ENCODE measurements at places on chromosomes 7 and 10.
A peak's percentile ranks its signal among the peaks of the same experiment; 100 is the strongest.

DNA sequence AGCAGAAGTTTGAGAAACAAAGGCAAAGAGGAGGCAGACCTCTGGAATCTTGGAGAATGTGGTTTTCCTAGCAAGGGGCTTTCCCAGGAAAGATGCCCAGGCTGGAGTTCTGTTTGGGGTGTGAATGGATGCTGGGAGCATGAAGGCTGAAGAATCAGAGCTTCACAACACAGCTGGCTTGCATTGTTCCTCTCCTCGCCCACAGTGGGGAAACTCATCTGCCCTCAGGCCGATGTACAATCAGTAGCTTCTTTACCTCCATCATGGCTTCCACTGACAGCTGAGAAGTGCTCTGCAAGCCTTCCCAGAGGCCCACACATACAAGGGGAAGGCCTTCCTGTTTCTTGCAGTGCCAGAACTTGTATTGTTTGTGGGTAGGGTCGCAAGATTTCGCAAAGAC lies 90.8 kb upstream of the HECTD2 start:
- DNase-seq: no peak

DNA sequence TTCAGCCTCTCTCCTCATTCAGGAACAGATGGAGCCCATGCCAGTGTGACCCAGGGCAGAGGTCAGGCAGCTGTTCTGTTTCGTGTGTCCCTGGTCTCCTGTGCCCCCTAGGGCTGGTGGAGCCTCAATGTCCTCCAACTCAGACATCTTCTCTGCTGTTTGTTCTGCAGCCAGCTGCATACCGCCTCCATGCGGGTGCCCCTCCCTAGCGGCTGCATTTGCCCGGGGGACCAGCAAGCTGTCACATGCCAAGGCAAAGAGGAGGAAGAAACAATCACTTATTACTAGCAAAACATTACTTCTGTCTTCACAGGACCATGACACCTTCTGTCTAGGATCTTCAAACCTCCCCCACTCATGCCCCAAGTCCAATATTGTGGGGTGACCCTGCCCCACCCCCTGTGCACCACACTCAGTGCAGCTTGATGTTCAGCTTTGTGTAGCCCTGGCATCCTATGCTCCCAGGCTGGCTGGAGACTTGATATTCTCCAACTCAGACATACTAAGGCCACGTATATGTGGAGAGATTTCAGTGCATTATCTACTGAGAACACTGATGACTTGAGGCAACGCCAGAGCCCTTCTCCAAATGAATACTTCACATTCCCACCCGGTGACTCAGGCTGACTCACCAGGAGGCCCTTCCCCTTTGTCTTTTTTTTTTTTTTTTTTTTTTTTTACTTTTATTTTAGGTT lies 188.9 kb downstream of the SKIDA1 start:
- peak; percentile 97 for DNase-seq

DNA sequence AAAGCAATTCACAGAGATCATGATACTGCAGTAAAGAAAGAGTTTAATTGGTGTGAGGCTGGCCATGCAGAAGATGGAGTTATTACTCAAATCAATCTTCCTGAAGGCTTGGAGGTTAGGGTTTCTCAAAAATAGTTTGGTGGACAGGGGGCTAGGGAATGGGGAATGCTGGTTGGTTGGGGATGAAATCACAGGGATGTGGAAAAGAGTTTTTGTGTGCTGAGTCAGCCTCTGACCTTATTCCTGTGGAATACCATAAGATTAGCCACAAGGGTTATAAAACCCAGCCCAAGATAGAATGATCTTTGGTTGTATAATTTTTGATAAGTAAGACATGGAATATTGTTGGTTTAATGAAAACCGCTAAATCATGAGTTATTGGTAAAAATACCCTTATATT lies 764.3 kb downstream of the TYW1 start:
- no peak for DNase-seq

DNA sequence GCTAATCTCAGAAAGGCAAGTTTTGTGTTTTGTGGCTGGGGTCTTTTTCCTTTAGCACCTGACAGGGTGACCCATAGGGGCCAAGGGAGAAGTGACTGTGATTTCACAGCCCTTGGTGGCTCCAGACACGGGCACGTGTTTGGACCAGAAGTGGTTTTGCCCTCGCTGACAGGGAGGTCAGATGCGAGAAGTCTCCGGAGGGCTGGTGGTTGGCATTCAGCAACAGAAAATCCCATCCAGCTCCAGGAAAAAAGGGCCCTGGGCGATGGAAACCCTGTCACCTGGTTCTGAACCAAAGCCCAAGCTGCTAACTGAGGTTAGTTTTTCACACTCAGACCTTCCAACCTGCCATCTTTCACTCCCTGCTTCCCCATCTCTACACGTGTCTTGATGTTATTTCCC lies 272.9 kb downstream of the TRIL start:
- no peak for DNase-seq

GRCh38 chr7:99709260-99709659 lies 25.7 kb downstream of the CYP3A7 start:
- DNase-seq: no peak

GRCh38 chr7:157010588-157011332 lies at the start of gene MNX1:
Gene MNX1 (minus strand): TSS chr7:157010663. CDS start chr7:157010350, 313 bp downstream.
- peak; percentile 89 for DNase-seq

- no peak for DNase-seq
Observed at GRCh38 chr7:79912213-79912633, 222.4 kb upstream of the GNAI1 start.

- DNase-seq: no peak
Observed at GRCh38 chr7:1231214-1232102, 1.2 kb upstream of the UNCX start.

DNA sequence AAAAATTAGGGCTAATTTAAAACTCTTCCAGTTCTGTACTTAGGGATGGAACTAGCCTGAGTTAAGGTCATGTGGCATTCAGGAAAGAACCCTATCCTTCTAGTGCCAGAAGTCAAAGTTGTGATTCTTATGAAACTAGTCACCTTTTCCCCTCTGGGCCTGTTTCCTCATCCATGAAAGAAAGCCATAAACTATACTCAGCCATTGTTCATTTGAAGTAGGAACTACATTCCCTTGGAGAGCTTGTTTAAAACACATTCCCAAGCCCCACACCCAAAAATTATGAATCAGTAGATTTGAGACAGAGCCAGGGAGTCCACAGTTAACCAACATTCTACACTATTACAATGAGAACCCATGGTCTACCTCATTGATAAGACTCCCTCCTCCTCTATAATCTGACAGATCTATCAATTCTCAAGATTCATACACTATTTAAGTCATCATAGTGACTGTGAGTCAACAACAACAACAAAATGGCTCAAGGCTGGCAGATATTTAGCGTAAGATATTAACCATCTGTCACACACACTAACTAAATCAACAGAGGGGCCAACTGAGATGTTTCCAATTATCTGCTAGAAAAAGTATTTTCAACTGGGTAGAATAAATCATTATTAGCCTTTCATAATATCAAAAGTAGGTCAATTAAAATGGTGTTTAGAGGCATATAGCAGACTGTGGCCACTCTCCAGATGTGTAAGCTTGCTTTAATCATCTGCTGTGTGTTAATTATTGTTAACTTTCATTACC lies 102.3 kb downstream of the SLC25A13 start:
- DNase-seq: no peak

Data from A549 (cell line).